T-helper 17 cell (primary cell): ENCODE measurements at places on chromosomes 3 and 15.

- DNase-seq = no peak
Measured at GRCh38 chr3:14246414-14246813, 67.8 kb downstream of the LSM3 start.

DNA sequence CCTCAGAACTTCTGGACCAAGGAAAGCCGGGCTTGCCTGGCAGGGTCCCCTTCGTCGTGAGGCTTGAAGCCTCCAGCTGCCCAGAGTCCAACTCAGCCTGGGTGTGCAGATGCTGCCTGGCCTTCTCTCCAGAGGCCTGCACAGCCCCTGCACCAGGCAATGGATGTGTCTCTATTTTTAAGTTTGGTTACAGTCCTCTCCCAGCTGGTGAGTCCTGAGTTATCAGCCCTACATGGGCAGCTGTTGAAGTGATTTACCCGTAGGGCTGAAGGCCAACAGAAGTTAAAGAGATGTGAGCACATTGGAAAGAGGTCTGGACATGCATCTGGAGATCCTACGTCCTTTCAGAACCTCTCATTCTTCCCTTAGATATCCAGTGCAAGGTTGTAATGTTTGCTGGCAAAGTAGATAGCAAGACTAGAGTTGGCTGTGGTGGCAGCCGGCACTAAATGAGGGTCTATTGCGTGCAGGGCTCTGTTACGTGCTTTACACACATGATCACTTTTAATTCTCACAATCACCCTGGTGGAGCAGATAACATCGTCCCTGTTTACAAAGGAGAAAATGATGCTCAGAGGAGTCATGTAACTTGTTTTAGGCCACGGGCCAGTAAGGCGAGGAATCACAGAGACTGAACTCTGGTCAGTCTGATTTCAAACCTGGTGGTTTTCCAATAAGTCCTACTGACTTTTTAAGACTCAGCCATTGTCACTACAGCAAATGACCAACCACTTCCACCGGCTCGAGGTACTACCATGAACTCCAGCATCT lies 9.9 kb downstream of the FYCO1 start:
- no peak for DNase-seq

DNA sequence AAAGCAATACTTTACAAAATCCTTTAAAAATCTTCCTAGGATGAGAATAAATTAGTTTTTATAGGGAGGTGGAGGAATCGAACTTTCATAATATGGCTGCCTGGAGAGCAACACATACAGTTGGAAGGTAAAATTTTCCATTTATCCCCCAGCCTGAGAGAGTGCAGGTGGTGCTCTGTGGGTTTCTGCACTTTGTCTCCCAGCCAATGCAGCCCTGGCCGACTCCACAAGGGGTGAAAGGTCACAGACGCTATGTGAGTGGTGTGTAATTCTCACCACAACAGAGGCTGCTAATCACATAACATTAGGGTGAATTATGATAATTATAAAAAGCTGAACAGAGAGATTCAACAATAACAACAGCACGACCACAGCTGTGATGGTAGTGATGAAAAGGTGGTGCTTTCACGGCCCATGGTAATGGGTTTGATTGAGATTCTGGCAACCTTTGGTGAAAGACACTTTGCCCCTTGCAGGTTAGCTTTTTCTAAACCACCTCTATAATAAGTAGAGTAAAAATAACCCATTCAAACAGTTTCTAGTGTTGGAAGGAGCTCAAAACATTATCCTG lies 30.1 kb upstream of the NANOGP8 start:
- DNase-seq = no peak

GRCh38 chr3:50617096-50617791 lies at the start of gene MAPKAPK3:
Gene MAPKAPK3 (plus strand): TSS chr3:50617151. CDS start chr3:50617566, 415 bp downstream.
- no peak for DNase-seq

- peak; percentile 37 for DNase-seq
Measured at GRCh38 chr15:80695099-80695910, at the start of gene ABHD17C. Gene ABHD17C (plus strand): TSS chr15:80695310. CDS start chr15:80695430, 120 bp downstream.

- no peak for DNase-seq
Measured at GRCh38 chr15:80669663-80670273, 25.3 kb upstream of the ABHD17C start.

- DNase-seq = no peak
Measured at GRCh38 chr15:47466357-47466756, 250.9 kb upstream of the SEMA6D start.

- DNase-seq = no peak
Measured at GRCh38 chr3:102466001-102466400, 31.2 kb downstream of the ZPLD1 start.

DNA sequence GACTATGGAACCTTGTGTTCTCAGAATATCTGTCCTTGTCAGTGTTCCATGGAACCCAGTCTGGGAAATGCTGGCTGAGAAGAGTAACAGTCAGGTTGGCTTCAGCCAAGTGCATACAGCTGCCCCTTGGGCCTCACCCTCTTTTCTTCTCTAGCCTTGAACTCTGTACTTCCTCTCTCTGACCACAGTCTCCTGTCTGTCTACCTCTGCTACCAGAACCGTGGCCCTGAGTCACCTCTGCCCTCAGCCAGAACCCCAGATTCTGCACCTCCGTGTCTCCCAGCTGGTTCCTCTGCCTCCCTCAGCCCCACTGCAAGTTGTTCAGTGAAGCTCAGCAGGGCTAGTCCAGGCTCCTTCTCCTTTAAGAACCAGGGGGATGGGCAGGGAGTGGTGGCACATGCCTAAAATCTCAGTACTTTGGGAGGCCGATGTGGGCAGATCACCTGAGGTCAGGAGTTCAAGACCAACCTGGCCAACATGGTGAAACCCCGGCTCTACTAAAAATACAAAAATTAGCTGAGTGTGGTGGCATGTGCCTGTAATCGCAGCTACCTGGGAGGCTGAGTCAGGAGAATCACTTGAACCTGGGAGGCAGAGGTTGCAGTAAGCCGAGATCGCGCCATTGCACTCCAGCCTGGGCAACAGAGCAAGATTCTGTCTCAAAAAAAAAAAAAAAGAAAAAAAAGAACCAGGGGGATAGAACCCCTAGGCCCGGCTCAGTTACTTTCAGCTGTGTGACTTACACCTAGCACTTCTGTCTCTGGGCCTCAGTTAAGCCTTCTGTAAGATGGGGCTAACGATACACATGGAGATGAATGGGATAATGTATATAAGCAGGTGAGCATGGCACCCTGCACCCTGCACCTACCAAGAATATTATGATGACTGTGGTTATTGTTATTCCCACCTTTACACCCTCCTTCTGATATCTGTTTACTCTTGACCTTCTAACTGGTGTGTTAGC lies 24.3 kb upstream of the TATDN2 start:
- DNase-seq = no peak

GRCh38 chr3:190709351-190709773 lies 153.1 kb downstream of the GMNC start:
- no peak for DNase-seq

DNA sequence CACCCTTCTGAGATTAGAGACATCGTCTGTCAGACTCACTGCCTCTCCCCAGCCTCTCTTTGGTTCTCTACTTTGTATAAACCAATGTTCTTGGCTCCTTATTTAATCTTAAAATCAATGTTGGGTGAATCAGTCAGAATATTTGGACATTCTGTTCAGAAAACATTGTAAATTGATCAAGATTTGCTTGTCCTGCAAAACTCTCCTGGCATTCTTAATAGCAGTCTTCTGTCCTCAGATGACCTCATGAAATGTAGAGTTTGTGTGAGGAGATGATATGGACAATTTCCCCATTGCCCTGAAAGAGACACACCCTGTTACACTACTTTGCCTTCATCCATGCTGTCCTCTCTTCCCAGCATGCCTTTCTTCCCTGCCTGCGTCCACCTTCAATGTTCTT lies 33.6 kb downstream of the CD200R1L start:
- no peak for DNase-seq

DNA sequence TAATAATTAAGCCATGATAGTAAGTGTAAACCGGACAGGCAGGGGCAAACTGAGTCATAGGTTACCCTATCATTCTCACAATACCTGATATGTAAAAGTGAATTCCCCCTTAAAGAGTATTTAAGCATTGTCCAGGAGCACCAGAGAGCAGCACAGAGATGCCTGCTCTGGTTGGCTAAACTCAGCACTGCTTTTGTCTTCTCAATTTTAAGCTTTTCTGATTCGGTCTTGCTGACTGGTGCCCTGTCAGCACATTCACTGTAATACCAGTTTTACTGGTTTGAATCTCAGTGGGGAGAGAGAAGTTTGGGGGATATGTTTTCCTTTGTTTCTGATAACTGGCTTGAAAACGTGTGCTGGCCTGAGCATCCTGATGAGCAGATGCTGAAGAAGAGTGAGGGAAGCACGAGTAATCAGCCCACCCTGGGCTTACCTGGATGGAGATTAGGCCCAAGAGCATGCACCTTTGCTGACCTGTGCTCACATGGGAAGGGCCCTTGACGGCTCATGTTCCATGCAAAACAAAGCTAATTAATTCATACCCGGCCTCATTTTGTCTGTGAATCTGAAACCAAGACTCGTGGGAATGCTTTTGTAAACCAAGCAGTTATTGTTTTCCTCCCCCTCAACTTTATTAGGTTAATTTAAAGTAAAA lies 208.5 kb upstream of the MRPL3 start:
- DNase-seq = no peak

GRCh38 chr15:93042691-93043378 lies 46.2 kb downstream of the RGMA start:
- DNase-seq = no peak

- DNase-seq = no peak
Measured at GRCh38 chr3:39347586-39347876, 18.0 kb downstream of the CCR8 start.

GRCh38 chr3:138440596-138440995 lies 6.2 kb downstream of the ESYT3 start:
- DNase-seq = no peak

DNA sequence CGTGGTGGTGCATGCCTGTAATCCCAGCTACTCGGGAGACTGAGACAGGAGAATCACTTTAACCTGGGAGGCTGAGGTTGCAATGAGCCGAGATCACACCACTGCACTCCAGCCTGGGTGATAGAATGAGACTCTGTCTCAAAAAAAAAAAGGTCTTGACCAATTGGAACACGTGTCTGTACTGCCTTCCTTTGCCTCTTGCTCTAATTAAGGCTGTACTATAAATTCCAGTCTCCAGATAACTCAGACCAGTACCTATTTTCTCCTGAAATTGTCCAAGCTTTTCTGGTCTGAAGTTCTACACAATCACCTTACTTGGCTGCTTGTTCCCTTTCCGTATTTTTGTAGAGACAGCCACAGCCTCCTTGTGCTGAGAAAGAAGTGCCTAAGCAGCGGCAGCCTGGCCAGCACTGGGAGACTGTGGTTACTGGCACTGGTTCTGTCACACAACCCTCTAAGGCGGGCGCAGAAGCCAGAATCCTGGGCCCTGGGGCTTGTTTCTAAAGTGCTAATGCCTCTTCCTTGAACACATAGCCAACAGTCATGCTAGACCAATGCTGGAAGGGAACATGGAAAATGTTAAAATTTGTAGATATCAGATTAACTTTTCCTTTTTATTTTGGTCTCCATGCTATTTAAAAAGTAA lies 6.2 kb upstream of the CEP70 start:
- no peak for DNase-seq

DNA sequence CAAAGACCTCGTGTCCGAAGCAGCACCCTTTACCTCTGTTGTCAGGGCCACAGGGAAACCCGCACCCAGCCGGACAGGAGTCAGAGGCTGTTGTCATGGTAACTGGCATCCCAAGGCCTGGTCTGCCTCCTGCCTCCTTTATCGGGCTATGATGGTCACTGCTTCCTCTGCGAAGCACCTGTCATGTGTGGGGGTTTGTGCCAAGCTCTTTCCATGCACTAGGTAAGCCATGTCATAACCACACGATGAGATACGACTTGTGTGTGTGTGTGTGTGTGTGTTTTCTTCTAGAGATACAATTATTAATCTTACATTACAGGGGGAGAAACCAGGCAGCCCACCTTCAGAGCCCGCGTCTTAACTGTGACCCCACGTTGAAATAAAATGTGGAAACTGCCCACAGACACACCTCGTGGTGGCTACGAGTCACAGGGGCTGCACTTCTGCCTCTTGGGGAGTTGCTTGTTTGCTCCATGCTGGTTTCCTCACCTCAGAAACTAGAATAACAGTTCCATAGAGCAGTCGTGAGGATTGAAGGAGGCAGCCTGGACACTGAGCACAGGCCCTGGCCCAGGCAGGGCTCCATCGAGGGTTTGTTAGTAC lies 18.0 kb downstream of the ZDHHC19 start:
- no peak for DNase-seq

DNA sequence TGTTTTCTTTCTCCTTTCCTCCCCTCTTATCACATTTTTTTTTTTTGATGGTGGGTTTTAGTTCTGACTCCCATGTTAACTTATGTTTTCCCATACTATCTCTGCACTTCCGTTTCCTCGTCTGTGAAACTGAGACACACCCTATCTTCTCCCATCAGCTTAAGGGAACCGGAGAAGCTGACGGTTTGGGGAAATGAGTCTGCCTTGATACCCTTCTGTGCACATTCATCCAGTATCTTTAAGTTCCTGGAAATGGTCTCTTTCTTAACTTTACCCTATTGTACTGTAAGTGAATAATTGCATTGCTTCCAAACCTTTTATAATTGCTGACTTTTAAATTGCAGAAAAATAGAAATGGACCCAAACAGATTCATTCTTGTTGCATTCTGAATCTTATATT lies 26.2 kb upstream of the CFAP161 start:
- no peak for DNase-seq

DNA sequence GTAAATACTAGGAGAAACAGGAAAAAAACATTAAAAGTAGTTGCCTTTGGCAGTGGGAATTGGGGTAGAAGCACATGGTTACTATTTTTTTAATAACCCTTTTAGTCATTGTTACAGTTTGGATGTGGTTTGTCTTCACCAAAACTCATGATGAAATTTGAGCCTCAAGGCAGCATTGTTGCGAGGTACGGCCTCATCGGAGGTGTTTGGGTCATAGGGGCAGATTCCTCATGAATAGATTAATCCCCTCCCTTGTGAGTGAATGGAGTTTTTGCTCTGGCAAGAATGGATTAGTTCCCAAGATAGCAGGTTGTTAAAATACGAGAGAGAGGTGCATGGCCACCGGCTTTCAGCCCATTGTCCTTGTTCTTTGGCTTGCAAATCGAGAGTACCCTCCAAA lies 92.6 kb downstream of the LEKR1 start:
- no peak for DNase-seq

GRCh38 chr15:67480741-67481140 lies 40.2 kb upstream of the C15orf61 start:
- no peak for DNase-seq

DNA sequence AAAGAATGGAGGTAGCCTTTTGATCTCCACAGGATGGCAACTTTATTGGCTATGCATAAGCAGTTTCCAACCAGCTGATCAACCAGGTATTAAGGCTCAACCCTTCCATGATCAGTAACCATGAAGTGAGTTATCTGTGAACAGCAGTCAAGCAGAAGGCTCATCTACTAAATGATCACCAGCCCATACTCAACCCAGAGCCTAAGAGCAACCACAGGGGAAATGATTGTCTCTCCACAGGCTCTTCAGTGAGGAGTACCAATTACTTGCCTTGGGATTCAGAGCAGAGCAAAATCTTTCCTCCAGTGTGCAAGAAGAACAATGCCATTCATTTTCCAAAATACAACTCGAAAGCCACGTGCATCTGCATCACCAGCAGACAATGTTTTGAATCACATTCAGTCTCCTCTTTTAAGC lies 754.8 kb downstream of the ROBO1 start:
- DNase-seq = no peak

- no peak for DNase-seq
Measured at GRCh38 chr15:69092159-69092558, 68.3 kb upstream of the GLCE start.
